ENCODE measurements at places on chromosomes 13 and 19.

DNA sequence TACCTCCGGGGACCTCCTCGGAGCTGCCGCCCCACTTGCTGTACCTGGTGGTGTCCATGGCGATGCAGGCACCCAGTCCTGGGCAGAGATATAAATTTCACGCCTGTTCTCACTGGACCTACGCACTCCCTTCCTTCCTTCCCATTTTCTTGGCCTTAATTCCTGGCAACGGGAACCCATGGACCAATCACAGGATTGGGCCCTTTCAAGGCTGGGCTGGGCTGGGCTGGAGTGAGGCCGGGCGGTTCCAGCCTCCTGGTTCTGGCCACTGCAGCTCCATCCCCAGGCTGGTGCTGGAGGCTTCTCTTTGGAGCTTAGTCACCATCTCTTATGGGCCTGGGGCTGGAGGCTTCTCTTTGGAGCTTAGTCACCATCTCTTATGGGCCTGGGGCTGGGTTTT is at the start of gene CLEC4G:
Gene CLEC4G (minus strand): TSS at position 66 of the 400 bp plus-strand sequence. CDS start 8 bp downstream, at position 58.
- peak; percentile 30 for DNase-seq

DNA sequence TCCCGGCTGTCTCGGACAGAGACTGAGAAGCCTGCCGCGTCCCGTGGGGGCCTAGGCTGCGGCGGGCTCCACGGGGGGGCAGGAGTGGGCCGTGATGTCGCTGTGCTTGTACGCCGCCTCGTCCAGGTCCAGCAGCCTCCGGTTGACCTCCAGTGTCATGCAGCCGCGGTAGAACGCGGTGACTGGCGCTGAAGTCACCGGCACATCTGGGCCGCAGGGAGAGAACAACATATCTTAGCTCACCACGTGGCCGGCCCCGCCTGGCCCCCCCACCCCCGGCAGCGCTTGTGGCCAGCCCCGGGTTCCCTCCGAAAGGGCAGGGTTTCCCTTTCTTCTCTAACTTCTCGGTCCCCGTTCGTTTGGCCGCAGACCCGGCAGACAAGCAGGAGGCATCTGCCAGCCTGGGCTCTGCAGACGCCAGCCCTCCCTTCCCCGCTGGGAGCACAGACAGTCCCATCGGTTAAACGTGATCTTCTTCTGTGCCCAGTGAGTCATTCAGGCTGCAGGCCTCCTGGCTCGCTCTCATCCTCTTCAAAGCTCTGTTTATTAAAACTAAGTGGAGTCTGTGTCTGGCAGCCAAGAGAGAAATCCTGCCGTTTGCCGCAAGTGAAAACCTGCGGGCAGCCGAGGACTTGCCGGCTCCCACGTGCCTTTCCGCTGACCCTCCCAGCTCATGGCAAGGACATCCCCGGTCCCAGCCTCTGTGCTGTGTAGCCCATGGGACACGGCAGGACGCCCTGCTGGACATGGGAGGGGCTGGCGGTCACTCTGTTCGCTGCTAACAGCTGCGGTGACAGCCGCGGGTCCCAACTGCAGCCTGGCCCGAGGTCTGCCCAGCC is 42.8 kb downstream of the GAS6 start:
- peak; percentile 85 for DNase-seq

- no peak for DNase-seq
Observed at GRCh38 chr13:21663197-21663596, 7.7 kb upstream of the FGF9 start.

GRCh38 chr19:11452620-11453310 is 17.3 kb downstream of the PRKCSH start:
- DNase-seq = no peak

DNA sequence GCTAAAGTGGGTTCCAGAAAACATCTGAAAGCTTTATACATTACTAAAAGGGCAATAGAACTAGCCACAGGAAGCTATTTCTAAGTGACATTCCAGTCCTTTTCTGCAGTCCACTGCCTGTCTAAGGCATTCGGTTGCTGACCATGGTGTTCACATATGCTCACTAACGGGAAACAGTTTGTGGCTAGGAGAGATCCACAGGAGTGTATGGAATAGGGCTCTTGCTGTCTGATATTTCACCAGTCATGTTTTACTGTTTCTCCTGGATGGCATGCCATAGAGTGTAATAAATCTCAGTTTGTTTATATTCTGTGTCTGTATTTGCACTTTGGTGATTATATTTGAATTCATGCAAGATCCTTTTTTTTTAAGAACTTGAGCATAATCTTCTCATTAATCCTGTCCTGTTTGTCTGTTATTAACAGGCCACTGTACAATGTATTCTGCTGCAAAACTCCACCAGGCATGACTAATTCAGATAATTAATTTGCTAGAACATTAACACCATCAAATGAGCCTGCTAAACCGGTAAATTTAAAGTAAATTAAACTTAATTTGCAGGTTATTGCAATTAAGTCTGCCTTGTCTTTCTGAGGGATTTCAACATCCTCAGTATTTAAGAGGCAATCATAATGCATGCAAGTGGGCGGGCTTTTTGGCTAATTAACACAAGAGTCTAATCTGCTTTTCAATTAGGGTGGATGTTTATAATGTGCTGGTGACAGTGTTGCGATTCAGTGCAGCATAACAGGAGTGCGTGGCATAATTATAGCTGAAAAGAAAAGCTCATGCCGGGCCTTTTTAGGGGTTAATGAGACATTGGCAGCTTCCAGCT is 201.3 kb downstream of the POU4F1 start:
- no peak for DNase-seq

DNA sequence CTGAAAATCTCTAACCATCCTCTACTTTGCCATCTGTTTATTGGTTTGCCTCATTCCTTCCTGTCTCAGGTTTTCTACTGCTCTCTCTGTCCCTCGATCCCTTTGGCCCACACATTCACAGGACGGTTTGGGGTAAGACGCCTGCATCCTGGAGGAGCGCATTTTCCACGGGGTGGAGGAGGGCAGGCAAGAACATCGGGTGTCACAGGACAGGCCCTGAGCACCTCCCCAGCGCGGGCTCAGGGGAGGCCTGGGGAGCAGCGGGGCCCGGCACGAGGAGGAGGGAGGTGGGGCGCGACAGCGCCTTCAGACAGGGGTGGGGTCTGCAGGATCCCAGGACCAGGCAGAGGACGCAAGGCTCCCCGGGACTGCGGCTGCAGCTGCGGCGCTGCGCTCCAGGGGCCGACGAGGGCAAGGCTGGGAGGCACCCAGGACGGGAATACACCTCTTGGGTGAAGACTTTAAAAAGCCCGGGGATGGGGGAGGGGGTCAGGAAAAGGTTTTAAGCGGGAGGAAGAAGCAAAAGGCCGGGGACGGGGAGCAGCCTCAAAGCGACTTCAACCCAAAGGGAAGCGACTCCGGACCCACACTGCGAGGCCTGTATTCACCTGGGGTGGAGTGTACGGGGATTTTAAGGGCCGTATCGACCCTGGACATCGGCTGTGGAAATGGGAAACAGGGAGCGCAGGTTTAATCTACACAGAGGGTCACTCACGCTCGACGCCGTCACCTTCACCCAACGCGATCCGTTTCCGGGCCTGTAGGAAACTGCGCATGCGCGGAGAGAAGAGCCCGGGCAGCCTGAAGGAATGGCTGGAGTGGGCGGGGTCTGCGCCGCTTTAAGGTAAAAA is at the start of gene ZNF415:
Gene ZNF415 (minus strand): TSS at position 770 of the 851 bp plus-strand sequence. CDS start 10,234 bp downstream, outside the sequence.
- DNase-seq = peak; percentile 86

DNA sequence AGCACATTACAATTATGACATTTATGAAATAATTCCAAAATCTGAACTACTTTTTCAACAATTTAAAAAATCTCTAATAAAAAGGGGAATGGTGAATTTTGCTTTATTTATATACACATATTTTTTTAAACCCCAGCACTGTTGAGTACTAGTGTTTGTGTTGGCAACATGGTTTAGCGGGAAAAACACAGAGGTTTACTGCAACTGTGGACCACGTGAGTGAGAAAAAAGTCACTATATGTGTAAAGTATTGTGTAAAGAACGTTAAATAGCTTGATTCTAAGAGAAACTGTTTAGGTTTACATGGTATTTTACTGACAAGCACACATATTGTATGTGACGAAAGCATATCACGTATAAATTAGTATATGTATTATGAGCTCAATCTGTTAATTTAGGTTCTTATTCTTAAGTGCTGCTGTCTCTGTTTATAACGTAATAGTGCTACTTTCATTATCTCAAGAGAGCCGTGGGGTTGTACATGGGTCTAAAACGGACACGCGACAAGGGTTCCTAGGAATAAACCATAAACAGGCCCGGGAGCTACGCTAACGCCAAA is 617 bp downstream of the SKA3 start:
- DNase-seq = no peak

DNA sequence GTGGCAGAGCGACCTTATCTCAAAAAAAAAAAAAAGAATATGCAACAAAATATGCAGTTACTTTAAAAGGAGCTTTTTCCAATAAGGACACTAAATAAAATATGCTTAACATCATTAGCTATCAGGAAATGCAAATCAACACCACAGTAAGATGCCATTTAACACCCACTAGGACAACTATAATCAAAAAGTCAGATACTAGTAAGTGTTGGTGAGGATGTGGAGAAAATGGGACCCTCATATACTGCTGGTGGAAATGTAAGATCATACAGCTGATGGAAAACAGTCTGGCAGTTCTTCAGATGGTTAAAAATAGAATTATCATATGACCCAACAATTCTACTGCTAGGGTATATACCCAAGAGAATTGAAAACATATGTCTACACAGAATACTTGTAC is 24.5 kb upstream of the AKT2 start:
- no peak for DNase-seq

DNA sequence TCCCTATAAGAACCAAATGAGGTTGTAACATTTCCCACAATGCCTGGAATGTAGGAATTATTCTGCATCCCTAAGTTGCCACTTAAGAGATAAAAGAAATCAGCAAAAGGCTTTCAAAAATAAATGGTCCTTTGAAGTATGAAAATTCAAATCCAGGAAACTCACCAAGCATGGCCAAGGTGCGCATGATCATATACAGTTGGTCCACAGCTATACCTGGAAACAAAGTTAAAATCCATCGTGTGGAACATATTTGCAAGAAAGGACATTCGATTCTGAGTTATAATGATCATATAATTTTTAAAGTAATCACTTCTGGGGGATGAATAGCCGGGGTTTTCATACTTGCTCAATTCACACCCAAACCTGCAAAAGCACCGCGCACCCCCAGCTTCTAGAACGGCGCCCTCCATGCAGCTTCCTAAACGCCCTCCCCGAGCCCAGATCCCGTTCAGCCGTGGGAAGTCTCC is 525 bp downstream of the CARS2 start:
- DNase-seq = no peak

DNA sequence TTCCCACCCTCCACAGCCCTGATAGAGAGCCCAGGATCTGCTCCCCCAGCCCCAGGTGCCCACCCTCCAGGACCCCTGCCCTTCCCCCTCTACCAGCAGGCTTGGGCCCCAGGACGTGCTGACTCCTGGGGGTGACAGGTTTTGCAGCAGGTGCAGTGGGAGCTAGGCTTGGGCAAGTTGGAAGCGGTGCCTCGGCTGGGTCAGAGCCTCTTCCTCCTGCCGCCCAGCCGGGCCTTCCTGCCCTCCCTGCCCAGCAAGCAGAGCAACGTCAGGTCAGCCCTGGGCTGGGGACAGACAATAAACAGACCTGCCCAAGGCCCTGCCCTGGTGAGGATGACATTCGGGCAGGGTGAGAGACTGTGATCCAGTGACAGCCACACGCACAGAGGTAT is 9.2 kb upstream of the NCCRP1 start:
- DNase-seq = no peak

DNA sequence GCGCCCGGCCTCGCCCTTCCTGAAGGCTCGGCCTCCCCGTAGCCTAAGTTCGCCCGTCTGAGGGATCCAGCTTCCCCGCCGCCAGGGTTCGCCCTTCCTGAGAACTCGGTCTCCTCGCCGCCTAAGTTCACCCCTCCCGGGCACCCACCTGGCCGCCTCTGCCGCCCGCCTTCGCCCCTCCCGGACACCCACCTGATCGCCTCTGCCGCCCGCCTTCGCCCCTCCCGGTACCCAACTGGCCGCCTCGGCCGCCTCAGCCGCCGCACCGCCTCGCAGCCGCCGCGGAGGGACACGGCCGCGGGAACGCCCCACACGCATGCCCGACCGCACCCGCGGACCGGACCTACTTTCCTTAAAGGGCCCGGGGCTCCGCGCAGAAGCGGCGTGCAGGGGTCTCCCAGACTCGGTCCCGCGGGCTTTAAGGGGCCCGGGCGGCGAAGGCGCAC is at the start of gene MOB3A:
Gene MOB3A (minus strand): TSS at position 293 of the 446 bp plus-strand sequence. CDS start 17,766 bp downstream, outside the sequence.
- DNase-seq = peak; percentile 95

GRCh38 chr19:18591735-18592385 is 3.3 kb downstream of the REX1BD start:
- no peak for DNase-seq

GRCh38 chr13:77353995-77354394 is 27.1 kb upstream of the MYCBP2 start:
- DNase-seq = no peak

GRCh38 chr19:44807162-44807561 is 1.7 kb upstream of the BCAM start:
- no peak for DNase-seq

DNA sequence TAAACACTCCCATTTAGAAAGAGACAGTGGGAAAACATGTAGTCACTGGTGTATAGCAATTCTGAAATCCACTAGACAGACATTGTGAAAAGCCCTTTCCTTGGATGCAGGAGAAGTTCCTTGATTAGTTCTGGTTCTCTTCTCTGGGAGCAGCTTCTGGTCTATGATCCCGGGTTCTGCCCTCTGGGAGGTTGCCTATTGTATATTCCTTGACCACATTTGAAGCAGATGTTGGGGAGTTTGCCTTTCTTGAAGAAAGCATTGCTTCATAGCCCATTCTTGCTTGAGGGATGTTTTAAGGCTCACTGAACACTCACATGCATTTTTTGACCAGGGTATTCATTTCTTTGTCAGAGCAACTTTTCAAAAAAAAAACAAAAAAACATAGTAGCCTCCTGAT is 211.9 kb downstream of the NDFIP2 start:
- no peak for DNase-seq

- peak; percentile 78 for DNase-seq
Observed at GRCh38 chr19:45428384-45429231, 4.9 kb upstream of the ERCC1 start.

DNA sequence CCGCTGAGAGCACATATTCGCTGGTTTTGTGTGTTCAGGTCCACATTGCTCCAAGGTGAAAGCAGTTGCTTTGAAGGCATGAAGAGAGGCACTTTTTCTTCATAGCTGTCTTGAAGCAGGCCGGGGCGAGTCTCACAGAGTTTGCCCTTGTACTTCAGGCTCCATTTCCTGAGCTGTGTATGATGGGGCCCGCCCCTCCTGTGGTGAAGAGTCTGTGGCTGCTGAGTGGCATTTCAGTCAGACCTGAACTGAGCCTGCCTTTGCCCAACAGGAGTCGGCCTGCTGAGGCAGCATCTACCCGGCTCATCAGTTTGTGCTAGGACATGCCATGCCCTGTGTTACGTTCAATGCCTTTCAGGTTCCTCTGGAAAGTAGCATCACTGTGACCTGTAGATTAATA is 44.4 kb upstream of the C1QTNF9 start:
- DNase-seq = no peak

- DNase-seq = peak; percentile 74
Observed at GRCh38 chr13:112983428-112984196, 14.6 kb downstream of the MCF2L start.

- no peak for DNase-seq
Observed at GRCh38 chr13:91295712-91296410, 51.6 kb upstream of the MIR17HG start.

DNA sequence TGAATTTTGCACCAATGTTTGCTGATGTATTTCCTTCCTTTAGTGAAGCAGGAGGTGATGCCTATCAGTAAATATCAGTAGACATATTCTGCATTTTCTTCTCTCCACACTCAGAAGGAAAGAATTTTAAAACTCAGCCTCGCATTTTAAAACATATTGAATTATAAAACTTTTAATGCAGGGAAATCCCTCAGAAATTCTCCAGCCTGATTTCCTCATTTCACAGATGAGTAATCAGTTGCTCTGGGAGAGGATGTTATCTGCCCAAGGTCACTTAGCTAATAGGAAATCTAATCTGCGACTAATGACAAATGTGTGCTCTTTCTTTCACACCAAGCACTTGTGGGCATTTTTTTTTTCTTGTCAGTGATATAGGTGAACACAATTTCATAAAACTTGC is 320.6 kb downstream of the ITGBL1 start:
- no peak for DNase-seq

Measured in Right ventricle myocardium superior (tissue), 1 donor.